T-helper 22 cell (primary cell): ENCODE measurements at places on chromosomes 5 and 9.

GRCh38 chr9:29969856-29970647, 2396.8 kb upstream of the C9orf72 start:
- DNase-seq, result no peak

GRCh38 chr5:12690361-12690760, 786.1 kb upstream of the CTNND2 start:
- DNase-seq, result no peak

DNA sequence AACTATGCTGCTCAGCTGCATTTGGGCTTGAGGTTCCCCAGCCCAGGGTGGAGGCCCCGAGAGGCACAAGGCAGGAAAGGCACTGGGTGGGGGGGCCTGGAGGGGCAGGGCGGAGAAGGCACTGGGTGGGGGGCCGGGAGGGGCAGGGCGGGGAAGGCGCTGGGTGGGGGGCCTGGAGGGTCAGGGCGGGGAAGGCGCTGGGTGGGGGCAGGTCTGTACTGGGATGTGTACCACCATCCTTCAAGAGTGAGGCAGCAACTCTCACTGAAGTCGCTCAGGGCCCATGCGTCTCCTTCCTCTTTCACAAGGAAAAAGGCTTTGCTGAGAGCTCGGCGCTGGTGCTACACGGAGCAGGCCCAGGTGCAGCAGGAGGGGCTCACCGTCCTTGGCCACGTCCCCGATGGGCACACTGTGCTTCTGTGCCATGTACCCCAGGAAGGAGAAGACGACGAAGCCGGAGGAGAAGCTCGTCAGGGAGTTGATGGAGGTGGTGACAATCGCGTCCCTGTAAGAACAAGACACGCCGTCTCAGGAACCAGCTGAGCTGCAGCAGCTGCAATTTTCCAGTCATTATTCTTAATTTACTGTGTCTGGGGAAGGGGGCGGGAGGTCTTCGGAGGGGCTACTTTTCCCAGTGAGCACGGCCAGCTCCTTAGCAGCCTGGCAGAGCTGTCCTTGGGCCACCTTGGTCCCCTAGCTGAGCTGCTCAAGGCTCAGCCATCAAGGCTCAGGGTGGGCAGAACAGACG, 30.8 kb downstream of the SLC6A3 start:
- DNase-seq, result no peak

GRCh38 chr5:113278976-113279375, 155.8 kb downstream of the TSSK1B start:
- no peak for DNase-seq

GRCh38 chr9:84947412-84947972, 278.0 kb downstream of the NTRK2 start:
- no peak for DNase-seq

- no peak for DNase-seq
These were observed 75.8 kb upstream of the ADRB2 start for GRCh38 chr5:148750614-148751013.

GRCh38 chr9:134179595-134179917, 15.2 kb upstream of the RNU6ATAC start:
- DNase-seq, result no peak

DNA sequence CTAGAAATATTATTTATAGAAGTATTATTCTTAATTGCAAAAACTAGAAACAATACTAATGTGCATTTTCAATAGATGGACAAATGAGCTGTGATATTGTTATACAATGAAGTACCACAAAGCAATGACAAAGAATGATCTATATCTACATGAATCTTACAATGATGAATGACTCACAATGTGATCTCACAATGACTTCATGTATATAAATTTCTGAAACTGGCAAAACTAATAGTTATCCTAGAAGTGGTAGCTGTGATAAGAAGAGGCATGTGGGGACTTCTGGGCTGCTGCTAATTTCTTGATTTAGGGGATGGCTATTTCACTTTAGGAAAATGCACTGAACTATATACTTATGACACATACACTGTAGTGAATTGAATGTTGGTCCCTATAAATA, 396.0 kb upstream of the ZNF608 start:
- DNase-seq, result no peak

DNA sequence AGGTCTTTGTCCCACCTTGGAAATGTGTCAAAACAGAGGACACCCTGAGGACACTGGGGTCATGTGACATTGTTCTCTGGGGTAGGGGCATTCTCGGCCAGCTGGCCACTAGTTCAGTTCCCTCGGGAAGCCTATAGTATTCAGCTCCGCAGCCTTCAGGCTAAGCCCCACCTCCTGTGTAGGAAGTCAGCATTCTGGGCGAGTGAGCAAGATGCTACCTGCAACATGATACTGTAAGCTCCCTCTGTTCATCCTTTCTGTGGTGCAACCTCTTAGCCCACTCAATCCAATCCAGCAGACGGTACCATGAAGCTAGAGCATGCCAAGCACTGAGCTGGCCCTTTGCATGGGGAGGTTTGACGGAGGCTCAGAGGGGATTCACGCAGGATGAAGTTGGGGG, 5.3 kb downstream of the NTNG2 start:
- DNase-seq, result no peak

- no peak for DNase-seq
These were observed 16.1 kb downstream of the CPLX2 start for GRCh38 chr5:175887463-175887862.

- no peak for DNase-seq
These were observed 14.8 kb downstream of the ANXA1 start for GRCh38 chr9:73166468-73166867.

DNA sequence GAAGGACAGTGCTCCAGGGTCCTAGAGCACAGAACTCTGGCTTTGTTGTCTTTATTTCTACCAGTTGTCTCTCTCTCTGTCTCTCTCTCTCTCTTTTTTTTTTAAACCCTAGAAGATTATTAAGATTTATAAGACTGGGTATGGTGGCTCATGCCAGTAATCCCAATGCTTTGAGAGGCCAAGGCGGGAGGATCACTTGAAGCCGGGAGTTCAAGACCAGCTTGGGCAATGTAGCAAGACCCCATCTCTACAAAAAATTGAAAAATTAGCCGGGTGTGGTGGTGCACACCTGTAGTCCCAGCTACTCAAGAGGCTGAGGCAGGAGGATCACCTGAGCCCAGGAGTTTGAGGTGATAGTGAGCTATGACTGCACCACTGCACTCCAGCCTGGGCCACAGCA, 65.0 kb upstream of the ABL1 start:
- no peak for DNase-seq

DNA sequence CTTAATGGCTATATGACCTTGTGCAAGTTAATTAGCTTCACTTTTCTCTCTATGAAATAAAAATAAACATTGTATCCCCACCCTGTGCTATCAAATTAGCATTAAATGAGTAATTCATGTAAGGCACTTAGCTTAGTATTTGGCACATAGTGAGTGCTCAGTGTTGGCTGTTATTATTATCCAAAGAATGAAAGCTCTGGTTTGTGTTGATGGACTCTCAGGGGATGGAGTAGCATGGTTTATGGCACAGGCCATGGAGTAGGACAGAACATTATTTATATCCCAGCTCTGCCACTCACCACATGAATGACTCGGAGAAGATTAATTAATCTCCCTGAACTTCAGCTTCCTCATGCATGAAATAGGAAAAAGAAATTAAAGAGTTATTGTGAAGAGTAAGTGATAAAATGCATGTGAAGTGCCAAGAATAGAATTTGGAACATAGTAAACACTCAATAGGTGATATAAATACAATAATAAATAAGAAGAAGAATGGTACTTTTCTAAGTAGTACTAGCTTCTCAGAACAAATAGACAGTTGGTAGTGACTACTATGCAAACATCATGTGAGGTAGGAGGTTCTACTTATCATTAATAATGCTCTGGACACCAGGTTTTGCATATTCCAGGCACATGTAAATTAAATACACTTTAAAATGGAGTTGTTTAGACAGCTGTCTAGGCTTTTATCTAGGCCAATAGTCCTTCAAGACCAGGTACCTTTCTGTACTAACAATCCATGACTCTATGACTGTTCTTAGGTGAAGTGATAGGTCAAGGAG, 146.4 kb downstream of the GRIA1 start:
- DNase-seq, result no peak

- no peak for DNase-seq
These were observed 368.1 kb upstream of the GRIA1 start for GRCh38 chr5:153122403-153122802.

GRCh38 chr9:1052365-1053281, 2.5 kb downstream of the DMRT2 start:
- DNase-seq, result no peak

DNA sequence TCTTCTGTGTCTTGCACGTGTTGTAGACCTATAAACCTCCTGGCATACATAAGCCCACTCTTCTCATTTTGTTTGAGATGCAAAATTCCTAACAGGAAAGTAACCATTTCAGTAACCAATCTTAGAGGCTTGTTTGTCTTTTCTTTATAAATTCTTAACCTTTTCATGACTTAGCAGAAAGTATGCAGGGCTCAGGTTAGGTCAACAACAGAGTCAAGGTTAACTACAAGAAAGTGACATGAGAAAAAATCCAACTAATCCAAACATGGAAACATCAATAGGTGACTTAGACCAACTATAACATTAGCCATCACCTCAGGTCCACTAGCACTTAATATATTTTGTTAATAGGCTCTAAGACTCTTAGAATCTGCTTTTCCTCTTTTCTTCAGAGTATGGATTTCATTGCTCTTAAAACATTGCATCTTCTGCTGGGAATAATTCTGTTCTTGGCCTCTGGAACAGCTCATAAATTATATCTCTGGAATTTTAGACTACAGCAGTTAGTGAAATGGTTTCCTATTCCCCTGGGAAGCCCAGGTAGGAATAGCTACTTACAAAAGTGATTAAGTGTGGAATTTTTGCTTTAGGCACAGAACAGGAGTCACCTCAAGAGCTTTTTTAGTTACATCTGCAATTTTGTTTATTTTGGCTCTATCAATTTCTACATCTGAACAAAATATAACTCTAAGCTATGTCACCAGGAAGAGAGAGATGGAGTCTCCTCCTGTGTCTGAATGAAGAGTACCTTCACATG, 155.3 kb upstream of the ANKRD55 start:
- DNase-seq, result no peak
